ENCODE measurements at places on chromosomes 3 and 15.

GRCh38 chr3:126109146-126109879 lies 25.4 kb upstream of the SLC41A3 start:
- no peak for DNase-seq

DNA sequence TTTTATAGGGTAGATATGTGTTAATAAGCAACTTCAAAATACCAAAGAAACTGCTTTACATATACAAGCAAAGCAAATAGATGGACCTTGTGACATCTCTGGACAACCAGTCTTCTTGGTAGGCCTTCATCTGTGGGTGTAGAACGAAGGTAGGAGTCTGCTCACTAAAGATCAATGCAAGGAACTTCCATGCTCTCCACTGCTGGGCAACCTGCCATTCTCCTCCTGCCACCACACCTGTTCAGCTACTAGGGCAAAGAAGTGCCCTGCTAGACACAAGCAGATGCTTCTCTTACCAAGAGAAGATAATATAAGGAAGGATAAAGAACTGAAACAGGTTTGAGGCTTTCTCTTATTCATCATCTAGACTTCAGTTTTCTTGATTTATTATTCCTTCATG lies 12.6 kb downstream of the PPARG start:
- DNase-seq, result no peak

- no peak for DNase-seq
Measured at GRCh38 chr3:10725067-10725466, 91.0 kb upstream of the SLC6A11 start.

DNA sequence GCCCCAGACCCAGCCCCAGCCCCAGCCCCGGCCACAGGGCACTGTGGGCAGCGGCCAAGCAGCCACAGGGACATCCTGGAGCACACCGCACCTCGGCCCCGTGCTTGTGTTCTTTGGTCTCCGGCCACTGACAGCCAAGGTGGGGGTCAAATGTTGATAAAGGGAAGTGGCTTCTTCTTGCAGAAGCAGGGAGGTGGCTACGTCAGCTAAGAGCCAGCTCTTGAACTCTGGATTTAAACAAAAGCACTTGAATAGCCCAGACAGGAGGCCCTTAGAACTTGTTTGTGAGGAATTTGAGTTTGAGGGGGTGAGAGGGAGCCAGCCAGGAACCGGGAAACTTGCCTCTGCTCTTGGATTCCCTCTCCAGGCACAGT lies 135.8 kb upstream of the ABHD17C start:
- DNase-seq, result no peak

GRCh38 chr3:46708401-46709156 lies 7.4 kb downstream of the TMIE start:
- DNase-seq, result no peak

DNA sequence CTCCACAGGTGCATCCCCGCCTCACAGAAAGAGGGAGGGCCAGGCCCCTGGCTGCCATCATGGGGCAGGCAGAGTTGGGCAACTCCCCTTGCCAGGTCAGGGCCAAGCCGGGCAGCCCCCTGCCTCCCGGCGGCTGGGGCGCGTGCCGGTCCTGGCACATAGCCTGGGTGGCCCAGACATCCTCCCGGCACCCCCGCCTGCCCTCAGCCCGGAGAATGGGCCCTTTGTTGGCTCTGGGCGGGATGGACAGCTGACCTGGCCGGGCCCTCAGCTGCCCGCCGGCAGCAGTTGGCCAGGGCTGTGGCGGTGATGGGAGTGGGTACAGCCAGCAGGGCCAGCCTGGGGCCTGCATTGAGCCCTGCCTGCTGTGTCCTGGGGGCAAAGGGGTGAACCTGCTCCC lies 16.5 kb downstream of the PLXNA1 start:
- no peak for DNase-seq

GRCh38 chr3:53242642-53243041 lies 13.2 kb downstream of the TKT start:
- no peak for DNase-seq
